GM12878 (cell line): ENCODE measurements at places on chromosomes 12 and 14. TPM values are rescaled to one million over a fixed set of nuclear protein-coding genes. Genes with fewer than 3 reads are reported as not detected.

DNA sequence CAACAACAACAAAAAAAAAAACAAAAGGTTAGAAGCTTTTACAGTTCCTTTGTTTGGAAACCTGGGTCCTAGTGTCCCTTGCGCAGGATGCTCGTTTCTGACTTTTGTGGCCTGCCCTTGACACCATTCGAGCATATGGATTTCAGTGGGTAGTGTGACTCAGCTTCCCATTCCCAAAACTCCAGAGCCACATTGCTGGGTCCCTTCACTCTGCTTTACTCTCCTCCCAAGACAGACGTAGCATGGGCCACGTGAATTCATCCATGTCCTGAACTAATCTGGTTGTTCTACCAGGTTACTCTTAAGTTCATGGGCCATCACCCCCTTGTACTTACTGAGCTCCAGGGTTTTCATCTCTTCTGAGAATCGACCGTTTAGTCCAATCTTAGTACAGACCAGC is 68.0 kb upstream of the MAX start:
- peaks cover 26% of the 10 kb centered on the region for H3K4me1 ChIP-seq
- no peak for DNase-seq
- H3K27me3 ChIP-seq = no peaks in the 10 kb centered on the region
- peak overlapping the region; percentile 57; the same call in 1 of the 2 replicates for H3K4me3 ChIP-seq
- peak overlapping the region; percentile 59 for H3K27ac ChIP-seq

LPCAT3 gene
- 19.0 and 24.4 TPM in 2 replicates for polyA plus RNA-seq

FGD4 gene
- 0.08 TPM in 1 of 2 replicates, not detected in the other for polyA plus RNA-seq

DNA sequence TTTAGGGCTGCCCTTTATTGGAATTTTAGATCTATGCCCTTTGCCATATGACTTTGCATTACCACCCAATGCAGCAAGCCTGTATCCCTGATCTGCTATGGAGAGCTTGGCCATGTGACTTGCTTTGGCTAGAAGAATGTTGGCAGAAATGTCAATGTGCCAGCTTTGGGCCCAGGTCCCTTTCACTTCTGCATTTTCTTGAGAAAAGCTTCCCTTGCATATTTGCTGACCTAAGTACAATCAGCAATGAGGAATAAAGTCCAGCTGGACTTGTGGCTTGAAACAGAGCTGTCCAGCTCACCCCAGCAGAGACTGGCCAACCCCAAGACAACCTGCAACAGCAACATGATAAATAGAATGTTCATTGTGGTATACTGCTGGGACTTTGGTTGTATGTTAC is 135.9 kb downstream of the PAH start:
- no peak for DNase-seq
- H3K4me1 ChIP-seq = no peaks in the 10 kb centered on the region
- no peaks in the 10 kb centered on the region for H3K27me3 ChIP-seq
- no peak overlapping the region for H3K4me3 ChIP-seq
- H3K27ac ChIP-seq = no peak overlapping the region

GRCh38 chr14:61750708-61751474 is 11.3 kb upstream of the SNAPC1 start:
- H3K27ac ChIP-seq = peak overlapping the region; percentile 59
- peak; percentile 83 for DNase-seq
- no peaks in the 10 kb centered on the region for H3K27me3 ChIP-seq
- H3K4me1 ChIP-seq = peaks cover 19% of the 10 kb centered on the region
- H3K36me3 ChIP-seq = no peaks in the 10 kb centered on the region; the same call in 1 of the 2 replicates

NPAS3 gene
- not detected in 2 replicates for polyA plus RNA-seq

DNA sequence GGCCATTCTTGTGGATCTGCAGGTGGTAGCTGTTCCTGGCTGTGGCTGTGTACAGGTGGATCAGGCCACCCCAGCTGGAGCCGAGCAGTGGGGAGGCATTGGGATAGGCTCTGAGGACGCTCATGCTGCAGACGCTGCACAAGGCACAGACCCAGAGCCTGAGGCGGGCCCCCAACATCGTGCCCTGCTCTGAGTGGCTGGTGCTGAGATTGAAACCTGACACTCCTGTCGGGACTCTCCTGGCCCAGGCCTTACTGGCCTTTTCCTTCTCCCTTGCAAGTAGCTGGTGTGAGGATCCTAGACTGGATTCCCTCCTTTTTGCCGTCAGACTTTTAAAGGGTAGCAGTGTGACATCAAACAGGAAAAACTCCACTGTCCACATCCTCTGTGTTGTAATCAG is at the start of gene FGF23:
FGF23 (minus strand) TSS at position 308 of the 400 bp plus-strand sequence; CDS start at position 178, 130 bp downstream.
- H3K27ac ChIP-seq = no peak within 1 kb of the TSS
- no peaks in the 10 kb centered on the region for H3K4me1 ChIP-seq
- no peak for DNase-seq
- no peak within 1 kb of the TSS for H3K4me3 ChIP-seq
- H3K36me3 ChIP-seq = no peaks in the 10 kb centered on the region

GRCh38 chr12:131332224-131332623 is 378.5 kb downstream of the ADGRD1 start:
- H3K36me3 ChIP-seq = no peaks in the 10 kb centered on the region
- no peak overlapping the region for H3K4me3 ChIP-seq
- no peaks in the 10 kb centered on the region for H3K4me1 ChIP-seq
- no peaks in the 10 kb centered on the region for H3K27me3 ChIP-seq
- no peak for DNase-seq

GRCh38 chr12:52260361-52261207 is 13.9 kb upstream of the KRT86 start:
- no peaks in the 10 kb centered on the region for H3K36me3 ChIP-seq
- no peak for DNase-seq
- H3K4me1 ChIP-seq = no peaks in the 10 kb centered on the region
- no peak overlapping the region for H3K27ac ChIP-seq

DNA sequence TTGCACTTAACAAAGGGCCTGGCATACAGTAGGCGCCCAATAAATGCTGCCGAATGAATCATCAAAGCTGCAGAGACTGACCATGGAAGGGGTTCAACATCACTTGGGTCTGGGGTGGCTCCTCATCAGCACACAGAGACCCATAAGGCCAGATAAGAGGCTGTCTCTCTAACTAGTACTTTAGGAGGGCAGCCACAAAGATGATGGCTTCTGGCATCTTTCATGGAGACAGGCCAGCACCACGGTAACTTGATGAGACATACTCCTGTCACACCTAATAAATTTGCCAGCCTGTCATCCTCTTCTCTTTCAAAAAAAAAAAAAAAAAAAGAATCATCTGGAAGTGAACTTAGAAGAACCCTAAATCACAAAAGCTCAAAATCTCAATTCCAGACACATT is 3.4 kb downstream of the PRIMA1 start:
- peaks cover 4% of the 10 kb centered on the region for H3K27me3 ChIP-seq
- no peak overlapping the region for H3K27ac ChIP-seq
- no peak overlapping the region for H3K4me3 ChIP-seq
- DNase-seq = no peak
- no peaks in the 10 kb centered on the region for H3K4me1 ChIP-seq

MIP gene
- 0.15 and 0.71 TPM in 2 replicates for polyA plus RNA-seq

IRAK3 gene
- 3.1 and 4.0 TPM in 2 replicates for polyA plus RNA-seq

DNA sequence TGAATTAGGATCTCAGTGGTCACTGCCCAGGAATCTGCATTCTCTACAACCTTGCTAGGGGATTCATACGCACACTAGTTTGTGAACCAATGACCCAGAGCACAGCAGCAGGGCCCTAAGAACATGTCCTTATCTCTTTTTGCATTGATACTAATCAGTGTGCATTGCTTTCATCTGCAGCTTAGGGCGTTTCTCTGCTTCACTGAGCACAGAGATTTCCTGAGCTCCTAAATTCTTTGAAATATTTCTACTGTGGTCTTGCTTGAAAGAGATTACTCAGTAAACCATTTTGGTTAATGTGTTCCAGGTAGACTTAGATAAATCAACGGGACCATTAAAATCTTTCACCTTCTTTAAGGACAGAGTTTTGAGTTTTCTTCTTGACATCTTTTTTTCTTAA is 351.3 kb upstream of the KITLG start:
- no peaks in the 10 kb centered on the region for H3K27me3 ChIP-seq
- H3K4me1 ChIP-seq = no peaks in the 10 kb centered on the region
- H3K36me3 ChIP-seq = no peaks in the 10 kb centered on the region
- H3K27ac ChIP-seq = no peak overlapping the region

- no peak overlapping the region for H3K4me3 ChIP-seq
- no peak overlapping the region for H3K27ac ChIP-seq
- no peak for DNase-seq
- H3K4me1 ChIP-seq = no peaks in the 10 kb centered on the region
- H3K27me3 ChIP-seq = no peaks in the 10 kb centered on the region
Measured at GRCh38 chr12:19706936-19707335, 267.6 kb downstream of the AEBP2 start.

DNA sequence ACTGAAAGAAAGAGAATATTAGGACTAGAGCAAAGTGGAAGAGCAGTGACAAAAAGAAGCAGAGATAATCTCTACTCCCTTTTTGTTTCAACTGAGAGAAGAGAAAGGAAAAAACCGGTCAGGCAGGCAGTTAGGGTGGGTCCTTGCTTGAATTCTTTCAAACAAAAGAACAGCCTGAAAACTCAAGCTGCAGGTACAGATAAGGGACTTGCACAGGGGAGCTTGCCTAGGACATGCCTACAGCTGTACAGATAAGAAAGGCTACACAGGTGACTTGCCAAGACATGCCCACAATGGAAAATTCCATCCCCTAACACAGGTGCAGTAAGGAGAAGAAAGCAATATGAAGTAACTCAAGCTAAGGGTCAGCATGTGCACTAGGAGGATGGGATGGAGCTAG is 532.2 kb upstream of the MIS18BP1 start:
- H3K36me3 ChIP-seq = no peaks in the 10 kb centered on the region
- H3K4me3 ChIP-seq = no peak overlapping the region
- H3K27ac ChIP-seq = no peak overlapping the region
- H3K27me3 ChIP-seq = no peaks in the 10 kb centered on the region

METTL1 gene
- 40.1 and 45.8 TPM in 2 replicates for polyA plus RNA-seq
